ENCODE measurements at places on chromosomes 1 and 21. TPM values are rescaled to one million over a fixed set of nuclear protein-coding genes. Genes with fewer than 3 reads are reported as not detected.

Gene HEYL
- 3.5 TPM for total RNA-seq

Gene MANEAL
- total RNA-seq: 4.8 TPM

Gene ANKRD65
- total RNA-seq: 2.2 TPM

Gene RGS16
- total RNA-seq: 9.8 TPM

Gene DMRTB1
- 0.35 TPM for total RNA-seq

Gene HS2ST1
- 28.3 TPM for total RNA-seq

Gene CRP
- not detected for total RNA-seq

Gene OR2W3
- 1.1 TPM for total RNA-seq

Gene AMY1C
- not detected for total RNA-seq

Gene LCE1A
- not detected for total RNA-seq

Gene HES4
- 1.2 TPM for total RNA-seq

- DNase-seq: no peak
These were observed 22.3 kb downstream of the BLZF1 start for GRCh38 chr1:169390303-169390702.

DNA sequence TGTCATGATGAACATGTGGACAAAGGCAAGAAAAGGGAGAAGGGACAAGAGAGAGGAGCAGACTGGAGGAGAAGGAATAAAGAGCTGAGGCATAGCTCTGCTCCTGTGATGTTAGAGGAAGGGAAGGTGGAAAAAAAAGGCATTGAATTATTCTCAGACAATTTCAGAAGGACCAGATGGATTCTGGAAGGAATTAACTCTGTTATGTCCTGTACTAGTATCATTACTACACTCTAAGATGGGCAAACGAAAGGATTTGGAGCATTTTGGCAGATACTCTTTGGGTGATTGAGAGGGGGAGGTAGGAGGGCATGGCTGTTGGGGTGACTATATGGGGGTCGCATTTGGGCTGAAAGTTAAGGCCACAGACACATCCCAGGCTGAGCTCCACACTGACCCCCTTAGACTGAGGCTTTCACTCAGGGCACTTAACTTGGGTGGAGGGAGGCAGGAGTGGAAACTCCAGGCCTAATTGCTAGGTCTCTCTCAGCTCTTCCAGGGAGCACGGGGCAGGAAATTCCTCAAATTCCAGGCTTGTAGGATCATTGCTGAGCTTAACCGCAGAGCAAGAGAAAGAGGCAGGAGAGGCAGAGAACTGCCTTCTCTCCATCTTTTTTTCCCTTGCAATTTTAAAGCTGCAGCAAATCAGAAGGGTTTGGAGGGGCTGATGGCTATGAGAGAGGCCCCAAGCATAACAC lies 25.9 kb downstream of the KIRREL1 start:
- no peak for DNase-seq

- no peak for DNase-seq
These were observed 860 bp downstream of the TMEM63A start for GRCh38 chr1:225881081-225881958.

DNA sequence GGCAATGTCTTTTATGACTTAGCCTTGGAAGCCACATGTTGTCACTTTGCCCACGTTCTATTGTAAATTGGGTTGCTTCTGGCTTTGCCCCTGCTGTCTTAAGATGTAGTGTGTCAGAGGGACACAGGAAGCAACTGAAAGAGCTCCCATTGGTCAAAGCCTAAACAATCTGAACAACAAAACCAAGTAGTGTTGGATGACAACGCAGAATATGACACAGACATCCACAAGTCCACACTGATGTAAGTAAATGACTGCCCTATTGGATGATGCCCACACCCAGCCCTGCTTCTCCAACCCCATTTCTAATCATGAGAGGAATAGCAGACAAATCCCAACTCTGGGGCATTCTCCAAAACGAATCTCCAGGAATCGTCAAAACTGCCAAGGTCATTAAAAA lies 50.7 kb downstream of the ELF3 start:
- DNase-seq: no peak

GRCh38 chr21:7917729-7918128 lies 2603.7 kb upstream of the TPTE start:
- no peak for DNase-seq

DNA sequence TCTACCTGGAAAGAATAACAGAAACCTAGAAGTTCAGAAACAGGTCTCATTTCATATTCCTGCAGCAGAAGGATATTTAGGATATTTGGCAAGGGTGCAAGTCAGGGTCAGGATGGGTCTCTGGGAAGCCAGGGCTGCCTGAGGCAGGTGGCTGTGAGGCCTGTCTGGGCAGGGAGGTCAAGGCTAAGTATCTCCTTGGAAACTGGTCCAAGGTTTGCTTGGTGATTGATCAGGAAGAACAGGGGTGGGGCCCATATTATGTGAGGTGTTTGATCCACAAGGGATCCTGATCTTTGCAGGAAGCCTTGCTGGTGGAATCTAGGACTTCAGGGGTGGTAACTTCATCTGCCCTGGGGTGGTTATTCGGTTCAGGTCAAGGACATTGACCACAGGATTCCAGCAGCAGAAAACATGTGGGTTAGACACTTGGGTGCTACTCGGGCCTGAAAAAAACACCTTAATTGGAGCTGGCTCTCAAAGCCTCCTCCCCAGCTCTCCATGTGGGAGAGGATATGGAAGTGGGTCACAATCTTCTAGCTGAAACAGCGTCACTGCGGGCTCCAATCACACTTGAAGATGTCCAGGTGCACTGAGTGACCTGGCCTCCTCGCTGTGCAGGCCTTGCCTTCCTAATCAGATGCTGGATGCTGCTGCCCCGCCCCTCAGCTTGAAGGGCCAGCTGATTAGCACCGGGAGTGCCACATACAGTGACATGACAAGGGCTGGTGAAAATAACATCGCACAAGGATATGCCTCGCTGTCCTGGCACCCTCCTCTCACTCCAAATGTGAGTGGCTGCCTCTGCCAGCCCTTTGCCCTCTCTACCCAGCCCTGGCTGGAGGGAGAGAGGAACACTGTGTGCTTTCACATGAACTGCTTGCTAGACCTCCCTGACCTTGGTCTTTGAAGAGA lies 8.7 kb downstream of the CTNNBIP1 start:
- no peak for DNase-seq

GRCh38 chr1:53182716-53183094 lies 13.9 kb upstream of the CPT2 start:
- no peak for DNase-seq

DNA sequence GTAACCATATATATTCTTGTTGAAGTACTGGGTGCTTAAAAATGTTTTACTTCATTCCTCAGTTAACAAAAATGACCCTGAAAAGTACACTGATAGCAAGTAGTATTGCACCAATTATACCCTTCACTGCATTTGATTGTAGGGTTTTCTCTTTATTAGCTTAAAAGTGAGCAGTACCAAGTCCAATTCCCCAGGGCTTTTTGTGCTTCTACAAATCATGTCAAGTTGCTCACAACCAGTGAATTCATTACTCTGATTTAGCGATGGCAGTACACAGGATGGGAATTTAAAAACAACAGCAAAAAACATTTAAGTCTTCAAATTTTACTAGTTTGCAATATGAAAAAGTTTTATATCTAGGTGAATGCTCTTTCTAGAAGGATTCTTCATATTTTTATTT lies 436.4 kb downstream of the PTBP2 start:
- no peak for DNase-seq

GRCh38 chr1:26020330-26020768 lies 1.2 kb upstream of the EXTL1 start:
- no peak for DNase-seq

DNA sequence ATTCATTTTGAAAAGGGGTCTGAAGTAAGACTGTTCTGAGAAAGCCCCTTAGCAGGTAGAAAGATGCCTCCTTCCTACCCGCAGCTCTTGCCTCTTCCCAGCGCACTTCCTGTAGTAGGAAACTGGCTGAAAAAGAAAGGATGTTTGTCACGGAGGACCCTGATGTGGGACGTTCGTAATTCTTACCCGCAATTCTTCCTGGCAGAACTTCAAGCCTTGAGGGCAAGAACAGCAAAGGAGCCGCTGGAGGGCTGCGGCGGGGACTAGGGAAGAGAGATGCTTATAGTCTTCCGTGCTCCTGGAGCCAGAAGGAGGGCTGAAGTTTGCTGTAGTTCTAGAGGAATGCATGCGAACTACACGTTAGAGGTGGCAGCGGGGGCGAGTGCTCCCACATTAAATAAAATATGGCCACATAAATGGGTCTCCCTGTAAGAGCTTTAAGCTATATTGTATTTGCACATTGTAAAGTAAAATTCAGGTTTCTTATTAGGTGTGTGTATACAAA lies 6.3 kb downstream of the C1orf53 start:
- no peak for DNase-seq

DNA sequence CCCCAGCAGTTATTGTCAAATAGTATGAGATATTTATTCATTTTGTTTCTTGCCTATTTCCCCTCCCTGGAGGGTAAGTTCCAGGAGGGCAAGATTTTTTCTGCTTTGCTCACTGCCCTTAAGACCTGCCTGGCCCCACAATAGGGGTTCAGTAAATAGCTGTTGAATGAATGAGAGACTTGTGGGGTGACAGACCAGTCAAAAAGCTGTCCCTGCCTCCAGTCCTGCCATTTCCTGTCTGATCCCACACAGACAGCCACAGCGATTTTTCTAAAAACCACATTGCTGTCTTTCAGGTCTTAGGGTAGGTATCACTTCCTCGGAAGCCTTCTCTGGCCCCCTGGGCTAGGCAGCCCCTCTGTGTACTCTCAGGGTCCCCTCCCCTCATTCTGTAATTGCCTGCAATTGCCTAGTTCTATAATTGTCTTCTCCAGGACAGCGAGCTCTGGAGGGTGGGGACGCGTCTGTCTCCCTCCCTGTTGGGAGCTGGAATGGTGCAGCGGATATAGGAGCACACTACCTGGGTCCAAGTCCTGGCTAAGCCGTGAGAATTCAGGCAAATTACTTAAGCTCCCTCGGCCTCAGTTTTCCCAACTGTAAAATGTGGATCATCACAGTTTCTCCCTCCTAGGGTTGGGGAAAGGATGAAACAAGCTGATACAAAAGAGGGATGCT lies 1.8 kb upstream of the EXTL1 start:
- no peak for DNase-seq

- no peak for DNase-seq
These were observed 107.1 kb upstream of the BMP8A start for GRCh38 chr1:39384305-39384704.

DNA sequence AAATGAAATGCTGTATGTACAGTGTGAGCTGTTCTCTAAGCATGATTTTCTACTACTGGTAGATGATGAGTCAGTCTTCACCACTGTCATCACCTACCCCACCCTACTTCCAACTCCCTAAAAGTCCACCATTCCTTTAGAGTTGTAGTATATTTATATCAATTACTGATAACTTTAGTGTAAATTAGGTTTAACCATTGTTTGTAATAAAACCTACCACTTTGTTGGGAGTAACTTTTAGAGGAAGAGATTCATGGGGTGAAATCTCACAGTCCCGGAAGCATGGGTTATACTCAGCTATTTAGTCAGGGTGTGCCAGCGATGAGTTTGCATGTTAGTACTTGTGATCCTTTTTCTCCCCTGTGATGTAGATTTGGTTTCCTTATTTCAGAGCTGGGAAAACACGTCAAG lies 17.1 kb downstream of the MORC3 start:
- DNase-seq: no peak

DNA sequence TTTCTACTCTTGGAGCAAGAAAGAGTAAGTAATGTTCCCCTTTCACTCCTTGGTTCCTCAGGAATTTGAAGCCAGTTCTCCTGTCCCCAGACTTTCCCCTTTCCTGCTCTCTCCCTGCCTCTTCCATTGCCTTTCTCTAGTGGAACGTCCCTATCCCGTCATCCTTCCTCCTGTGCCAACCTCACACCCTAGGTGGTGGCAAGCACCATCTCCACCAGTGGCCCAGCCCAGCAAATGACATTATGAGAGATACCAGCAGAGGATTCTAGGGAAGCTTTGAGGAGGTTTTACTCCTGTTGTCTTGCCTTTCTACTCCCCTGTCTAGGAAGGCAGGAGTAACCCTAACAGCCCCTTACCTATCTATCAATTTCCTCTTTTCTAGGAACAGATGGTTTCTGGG lies 8.1 kb upstream of the TACSTD2 start:
- DNase-seq: no peak

GRCh38 chr1:247198781-247199180 lies 27.0 kb upstream of the ZNF124 start:
- no peak for DNase-seq

DNA sequence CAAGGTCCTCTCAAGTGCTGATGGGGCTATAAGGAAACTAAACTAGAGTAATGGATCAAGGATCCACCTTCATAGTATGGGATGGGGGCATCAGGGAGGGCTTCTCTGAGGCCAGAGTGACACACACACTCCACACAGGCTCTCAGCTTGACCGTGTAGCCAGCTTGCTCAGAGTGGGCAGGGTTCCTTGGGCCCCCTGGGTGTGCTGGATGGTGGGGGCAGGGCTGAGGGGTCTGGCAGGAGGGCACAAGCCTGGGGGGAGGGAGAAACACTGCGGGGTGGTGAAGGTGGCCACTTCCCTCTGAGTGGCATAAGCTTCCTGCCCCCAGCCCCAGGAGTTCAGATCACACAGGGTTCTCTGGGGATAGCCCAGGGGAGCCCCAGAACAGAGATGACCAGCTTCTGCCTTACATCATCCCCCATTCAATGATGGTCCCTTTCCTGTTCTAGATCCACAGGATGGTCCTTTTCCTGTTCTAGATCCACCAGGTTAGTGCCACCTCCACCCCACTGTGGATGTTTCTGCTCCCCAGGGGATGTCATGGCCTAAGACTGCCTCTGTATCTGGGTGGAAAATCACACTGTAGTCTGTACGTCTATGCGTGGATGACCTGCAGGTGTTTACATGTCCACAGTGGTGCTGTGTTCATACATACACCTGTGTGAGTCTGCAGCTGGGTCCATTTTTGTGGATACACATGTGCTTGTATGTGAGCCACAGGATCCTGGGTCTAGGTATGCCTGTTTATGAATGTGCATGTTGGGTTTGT lies 525.0 kb downstream of the PTPRU start:
- no peak for DNase-seq

DNA sequence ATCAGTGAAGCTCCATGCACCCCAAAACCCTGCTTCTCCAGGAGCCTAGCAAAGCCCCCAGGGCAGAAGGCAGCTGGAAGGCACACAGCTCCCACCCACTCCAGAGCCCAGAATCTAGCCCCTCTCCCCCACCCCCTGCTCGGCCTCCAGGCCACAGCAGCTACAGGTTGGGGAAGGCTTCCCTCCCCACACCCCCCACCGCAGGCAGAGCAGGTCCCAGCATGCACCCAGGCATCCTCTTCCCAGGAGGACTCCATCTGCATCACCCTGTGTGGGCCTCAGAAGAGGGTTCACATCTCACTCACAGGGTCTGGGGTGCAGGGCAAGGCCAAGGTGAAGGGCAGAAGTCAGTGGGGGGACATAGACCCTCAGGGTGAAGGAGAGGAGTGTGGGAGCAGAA lies 719 bp downstream of the S100A14 start:
- no peak for DNase-seq
